Bladder microvascular endothelial cell (primary cell): ENCODE measurements at places on chromosomes 16 and 17. TPM values are rescaled to one million over a fixed set of nuclear protein-coding genes. Genes with fewer than 3 reads are reported as not detected.

CTDNEP1 gene
- 18.5 and 41.9 TPM in 2 replicates for total RNA-seq

CEP112 gene
- total RNA-seq, result 12.3 and 16.0 TPM in 2 replicates

TMC5 gene
- not detected in 2 replicates for total RNA-seq

GFAP gene
- total RNA-seq, result 0.16 TPM in 1 of 2 replicates, not detected in the other

SLC22A31 gene
- total RNA-seq, result not detected in 2 replicates

TVP23C gene
- 14.9 and 42.0 TPM in 2 replicates for total RNA-seq

JPT2 gene
- 31.1 and 64.1 TPM in 2 replicates for total RNA-seq

CA4 gene
- 0.65 and 1.0 TPM in 2 replicates for total RNA-seq

CCL14 gene
- total RNA-seq, result 4.4 and 11.5 TPM in 2 replicates

RNF167 gene
- total RNA-seq, result 13.4 and 18.6 TPM in 2 replicates

EVPLL gene
- total RNA-seq, result not detected in 2 replicates

SEPTIN12 gene
- 0.06 TPM in 1 of 2 replicates, not detected in the other for total RNA-seq

WNK4 gene
- 1.3 and 13.0 TPM in 2 replicates for total RNA-seq

ATAD5 gene
- 2.3 and 3.4 TPM in 2 replicates for total RNA-seq

SLC13A2 gene
- total RNA-seq, result not detected in 2 replicates

RDM1 gene
- total RNA-seq, result 0.19 TPM in 1 of 2 replicates, not detected in the other
